Activated CD4-positive, alpha-beta memory T cell treated with anti-CD3 and anti-CD28 coated beads for 36 hours (primary cell): ENCODE measurements at places on chromosomes 11 and 22.

DNA sequence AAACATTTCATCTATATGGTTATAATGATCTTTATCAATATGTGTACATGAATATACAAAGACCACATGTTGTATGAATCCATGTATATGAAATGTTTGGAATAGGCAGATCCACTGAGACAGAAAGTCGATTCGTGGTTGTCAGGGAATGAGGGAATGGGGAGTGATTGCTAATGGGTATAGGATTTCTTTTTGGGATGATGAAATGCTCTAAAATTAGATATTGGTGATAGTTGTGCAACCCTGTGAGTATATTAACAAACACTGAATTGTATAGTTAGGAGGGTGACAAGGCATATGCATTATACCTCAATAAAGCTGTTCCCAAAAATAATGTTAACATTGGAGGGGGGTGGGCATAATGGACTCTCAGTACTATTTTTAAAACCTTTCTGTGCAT is 5.0 kb upstream of the PTPMT1 start:
- no peak overlapping the region for H3K4me3 ChIP-seq
- no peaks in the 10 kb centered on the region for H3K36me3 ChIP-seq
- H3K27ac ChIP-seq: no peak overlapping the region
- no peak for DNase-seq

DNA sequence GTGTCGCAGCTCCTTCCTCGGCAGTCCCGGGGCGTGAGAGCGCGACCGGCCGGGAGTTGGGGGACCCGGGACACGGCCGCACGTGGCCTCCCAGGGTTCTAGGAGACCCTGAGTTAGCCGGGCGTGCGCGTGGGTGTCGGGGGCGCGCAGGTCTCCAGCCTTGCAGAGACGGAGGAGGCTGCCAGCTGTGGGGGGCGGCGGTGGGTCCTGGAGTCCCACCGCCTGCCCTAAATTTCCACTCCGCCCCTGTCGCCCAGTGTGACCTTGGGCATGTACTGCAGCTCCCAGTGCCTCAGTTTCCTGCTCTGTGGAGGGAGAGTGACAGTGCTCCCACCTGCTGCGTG is 18.8 kb downstream of the RRP7A start:
- no peaks in the 10 kb centered on the region for H3K36me3 ChIP-seq
- H3K27me3 ChIP-seq: no peaks in the 10 kb centered on the region
- no peak overlapping the region for H3K4me3 ChIP-seq

GRCh38 chr11:20631519-20632168 is 32.2 kb downstream of the SLC6A5 start:
- no peak overlapping the region for H3K4me3 ChIP-seq
- peaks cover 2% of the 10 kb centered on the region for H3K27me3 ChIP-seq
- DNase-seq: no peak
- H3K4me1 ChIP-seq: no peaks in the 10 kb centered on the region
- H3K27ac ChIP-seq: no peak overlapping the region

GRCh38 chr22:43897751-43898261 is 6.0 kb upstream of the PNPLA5 start:
- H3K36me3 ChIP-seq: no peaks in the 10 kb centered on the region
- H3K4me1 ChIP-seq: no peaks in the 10 kb centered on the region
- H3K27me3 ChIP-seq: peaks cover 11% of the 10 kb centered on the region

DNA sequence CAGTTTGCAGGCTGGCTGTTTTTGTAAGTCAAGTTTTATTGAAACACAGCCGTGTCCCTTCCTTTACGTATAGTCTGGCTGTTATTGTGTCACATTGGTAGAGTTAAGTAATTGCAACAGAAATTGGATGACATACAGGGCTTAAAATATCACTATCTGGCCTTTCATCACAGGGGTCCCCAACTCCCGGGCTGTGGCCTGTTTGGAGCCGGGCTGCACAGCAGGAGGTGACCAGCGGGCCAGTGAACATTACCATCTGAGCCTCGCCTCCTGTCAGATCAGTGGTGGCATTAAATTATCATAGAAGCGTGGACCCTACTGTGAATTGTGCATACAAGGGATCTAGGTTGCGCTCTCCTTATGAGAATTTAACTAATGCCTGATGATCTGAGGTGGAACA is 31.7 kb downstream of the EXT2 start:
- no peaks in the 10 kb centered on the region for H3K27me3 ChIP-seq
- DNase-seq: no peak
- H3K36me3 ChIP-seq: peaks cover 49% of the 10 kb centered on the region
- H3K4me3 ChIP-seq: no peak overlapping the region

- no peak for DNase-seq
- no peaks in the 10 kb centered on the region for H3K27me3 ChIP-seq
- H3K4me3 ChIP-seq: no peak overlapping the region
- H3K27ac ChIP-seq: no peak overlapping the region
These were observed 300.6 kb upstream of the C11orf87 start for GRCh38 chr11:109121173-109121932.

GRCh38 chr11:102794382-102794781 is 3.6 kb downstream of the MMP1 start:
- H3K4me1 ChIP-seq: no peaks in the 10 kb centered on the region
- no peak overlapping the region for H3K27ac ChIP-seq
- DNase-seq: peak; percentile 23
- no peaks in the 10 kb centered on the region for H3K36me3 ChIP-seq

GRCh38 chr11:72225411-72225951 is 914 bp downstream of the INPPL1 start:
- H3K36me3 ChIP-seq: peaks cover 8% of the 10 kb centered on the region
- H3K27ac ChIP-seq: peak overlapping the region; percentile 77
- peaks cover 24% of the 10 kb centered on the region for H3K4me1 ChIP-seq
- H3K27me3 ChIP-seq: no peaks in the 10 kb centered on the region
- peak overlapping the region; percentile 79 for H3K4me3 ChIP-seq

GRCh38 chr11:48013269-48013901 is 33.0 kb downstream of the PTPRJ start:
- peak overlapping the region; percentile 96 for H3K27ac ChIP-seq
- H3K27me3 ChIP-seq: no peaks in the 10 kb centered on the region
- peak; percentile 86 for DNase-seq

GRCh38 chr11:8913961-8914660 is 3.1 kb downstream of the AKIP1 start:
- H3K4me1 ChIP-seq: peaks cover 28% of the 10 kb centered on the region
- H3K36me3 ChIP-seq: peaks cover 27% of the 10 kb centered on the region
- H3K27me3 ChIP-seq: no peaks in the 10 kb centered on the region
- peak overlapping the region; percentile 64 for H3K4me3 ChIP-seq
- DNase-seq: peak; percentile 53

GRCh38 chr11:765025-765801 is 12.1 kb downstream of the GATD1 start:
- H3K27ac ChIP-seq: peak overlapping the region; percentile 28
- H3K4me3 ChIP-seq: no peak overlapping the region
- H3K36me3 ChIP-seq: peaks cover 20% of the 10 kb centered on the region
- no peaks in the 10 kb centered on the region for H3K27me3 ChIP-seq
- peak; percentile 74 for DNase-seq

- no peaks in the 10 kb centered on the region for H3K4me1 ChIP-seq
- peaks cover 4% of the 10 kb centered on the region for H3K27me3 ChIP-seq
- DNase-seq: no peak
- H3K36me3 ChIP-seq: no peaks in the 10 kb centered on the region
- H3K27ac ChIP-seq: no peak overlapping the region
- H3K4me3 ChIP-seq: no peak overlapping the region
These were observed 38.1 kb upstream of the TSKU start for GRCh38 chr11:76745044-76745376.

DNA sequence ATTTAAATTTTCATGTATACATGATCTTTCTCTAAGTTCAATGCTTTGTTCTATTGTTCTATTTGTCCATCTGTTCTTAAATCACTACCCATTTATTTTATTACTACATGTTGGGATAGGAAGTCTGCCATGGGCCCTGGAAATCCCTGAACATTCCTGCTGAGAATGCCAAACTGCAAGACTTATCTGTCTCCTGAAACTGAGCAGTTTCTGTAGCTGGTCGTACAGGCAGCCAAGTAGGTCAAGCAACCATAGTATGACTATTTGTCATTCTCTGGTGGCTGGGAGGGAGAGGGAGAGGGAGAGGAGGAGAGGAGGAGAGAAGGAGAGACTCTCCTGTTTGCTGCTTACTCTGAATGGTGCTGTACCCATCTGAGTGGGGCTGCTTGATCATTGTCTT is 82.8 kb upstream of the SNX19 start:
- no peaks in the 10 kb centered on the region for H3K36me3 ChIP-seq
- DNase-seq: no peak
- H3K4me3 ChIP-seq: no peak overlapping the region
- H3K27me3 ChIP-seq: peaks cover 1% of the 10 kb centered on the region

DNA sequence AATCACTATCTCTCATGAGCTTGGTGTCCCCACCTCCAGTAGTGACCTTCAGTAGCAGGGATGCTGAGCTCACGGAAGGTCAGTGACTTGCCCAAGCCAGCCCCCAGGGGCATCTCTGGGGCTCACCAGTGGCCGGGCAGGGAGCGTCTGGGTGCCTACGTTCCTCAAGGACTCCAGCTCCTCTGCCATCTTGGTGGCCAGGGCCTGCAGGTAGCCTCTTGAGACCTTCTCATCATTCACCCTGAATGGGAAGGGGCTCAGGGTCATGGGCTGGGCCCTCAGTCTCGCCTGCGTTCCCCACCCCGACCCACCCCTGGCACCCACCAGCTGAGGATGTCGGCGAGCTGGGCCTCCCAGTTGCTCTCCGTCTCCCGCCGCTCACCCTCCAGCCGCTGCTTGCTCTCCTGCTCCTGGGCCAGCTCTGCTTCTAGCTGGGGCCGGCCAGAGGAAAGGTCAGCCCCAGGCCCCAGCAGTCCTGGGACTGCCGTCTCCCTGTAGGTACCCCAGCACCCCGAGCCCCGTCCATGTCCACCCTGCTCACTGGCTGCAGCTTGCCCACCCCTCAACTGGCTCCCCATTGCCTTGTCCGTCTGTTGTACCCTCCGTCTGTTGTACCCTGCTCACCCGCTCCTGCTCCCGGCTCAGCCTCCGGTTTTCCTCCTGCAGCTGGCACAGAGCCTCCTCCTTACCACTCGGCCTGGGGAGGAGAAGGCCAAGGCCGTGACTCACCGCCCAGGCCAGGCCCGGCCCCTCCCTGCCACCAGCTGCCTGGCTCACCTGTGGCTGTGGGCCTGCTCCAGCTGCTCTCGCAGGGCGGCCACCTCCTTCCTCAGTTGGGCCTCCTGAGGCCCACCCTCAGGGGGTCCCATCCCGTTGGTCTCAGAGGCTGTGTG is 9.5 kb downstream of the CDC42BPG start:
- no peak for DNase-seq
- no peak overlapping the region for H3K4me3 ChIP-seq
- H3K27me3 ChIP-seq: no peaks in the 10 kb centered on the region
- no peaks in the 10 kb centered on the region for H3K36me3 ChIP-seq
- no peaks in the 10 kb centered on the region for H3K4me1 ChIP-seq
- H3K27ac ChIP-seq: no peak overlapping the region

DNA sequence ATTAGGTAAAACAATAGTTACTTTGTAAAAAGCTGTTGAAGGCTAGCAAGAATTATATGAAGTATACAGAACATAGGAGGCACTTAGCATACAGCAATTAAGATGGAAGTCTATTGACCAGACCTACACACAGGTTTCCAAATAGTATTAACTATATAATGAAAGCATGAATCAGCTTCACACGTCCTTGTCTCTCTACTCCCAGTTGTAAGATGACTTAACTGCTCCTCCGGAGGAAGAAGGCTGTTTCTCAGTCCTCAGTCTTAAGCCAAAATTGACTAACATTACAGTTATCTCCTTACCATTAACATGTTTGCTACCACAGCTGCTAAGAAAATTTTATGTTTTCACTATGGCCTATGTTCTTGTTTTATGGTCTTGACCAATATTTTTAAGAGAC is 24.7 kb downstream of the SIK3 start:
- peaks cover 67% of the 10 kb centered on the region for H3K4me1 ChIP-seq
- DNase-seq: no peak
- H3K27ac ChIP-seq: peak overlapping the region; percentile 42
- no peak overlapping the region for H3K4me3 ChIP-seq

DNA sequence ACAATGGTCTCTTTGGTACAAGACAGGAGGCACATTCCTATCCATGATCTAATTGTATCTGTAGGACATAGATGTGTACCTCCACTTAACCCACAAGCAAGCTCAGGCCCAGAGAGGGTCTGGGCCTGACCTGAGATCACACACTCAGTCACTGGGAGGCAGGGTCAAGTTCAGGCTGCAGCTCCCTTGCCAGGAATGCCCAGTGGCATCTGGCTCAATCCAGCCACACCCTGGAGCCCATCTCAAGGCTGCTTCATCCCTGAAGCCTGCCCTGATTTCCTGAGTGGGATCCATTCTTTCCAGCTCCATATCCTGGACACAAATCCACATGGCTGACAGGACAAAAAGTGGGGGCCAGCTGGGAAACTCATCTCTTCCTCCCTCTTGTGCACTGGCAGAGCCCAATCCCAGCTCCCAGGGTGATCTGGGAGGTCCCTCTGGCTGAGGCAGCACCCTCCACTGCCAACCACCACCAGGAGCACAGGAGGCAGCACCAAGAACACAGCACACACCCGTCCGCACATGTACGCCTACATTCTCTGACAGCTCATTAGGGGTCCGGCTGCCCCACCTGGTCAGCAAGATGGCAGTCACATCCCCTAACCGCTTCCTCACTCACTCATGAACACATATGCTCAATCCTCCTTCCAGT is 39.2 kb upstream of the KLHL35 start:
- H3K27me3 ChIP-seq: no peaks in the 10 kb centered on the region
- H3K4me1 ChIP-seq: peaks cover 15% of the 10 kb centered on the region
- H3K27ac ChIP-seq: no peak overlapping the region
- DNase-seq: no peak
- H3K4me3 ChIP-seq: no peak overlapping the region
- H3K36me3 ChIP-seq: no peaks in the 10 kb centered on the region

- peaks cover 27% of the 10 kb centered on the region for H3K36me3 ChIP-seq
- peak overlapping the region; percentile 99 for H3K4me3 ChIP-seq
- H3K27me3 ChIP-seq: no peaks in the 10 kb centered on the region
- peaks cover 26% of the 10 kb centered on the region for H3K4me1 ChIP-seq
- DNase-seq: peak; percentile 92
- peak overlapping the region; percentile 93 for H3K27ac ChIP-seq
These were observed 6.4 kb downstream of the SNU13 start for GRCh38 chr22:41682033-41682807.

- H3K4me1 ChIP-seq: no peaks in the 10 kb centered on the region
- H3K27me3 ChIP-seq: peaks cover 2% of the 10 kb centered on the region
- DNase-seq: no peak
- no peak overlapping the region for H3K27ac ChIP-seq
- H3K4me3 ChIP-seq: no peak overlapping the region
These were observed 81.9 kb upstream of the HEPHL1 start for GRCh38 chr11:93939084-93939760.

DNA sequence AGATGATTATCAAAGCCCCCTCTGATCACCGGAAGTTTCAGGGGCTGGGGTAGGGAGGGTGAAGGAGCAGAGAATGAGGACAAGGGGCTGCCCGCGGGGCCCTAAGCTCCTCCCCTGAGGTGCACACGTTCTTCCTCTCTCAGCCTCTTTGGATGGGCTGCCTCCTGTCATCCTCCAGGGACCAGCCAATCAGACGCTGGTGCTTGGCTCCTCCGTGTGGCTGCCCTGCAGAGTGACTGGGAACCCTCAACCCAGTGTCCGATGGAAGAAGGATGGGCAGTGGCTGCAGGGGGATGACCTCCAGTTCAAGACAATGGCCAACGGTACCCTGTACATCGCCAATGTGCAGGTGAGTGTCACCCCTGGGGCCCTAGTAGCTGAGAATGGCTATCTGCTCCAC is 7.5 kb downstream of the ROBO3 start:
- H3K4me1 ChIP-seq: peaks cover 24% of the 10 kb centered on the region
- no peaks in the 10 kb centered on the region for H3K36me3 ChIP-seq
- DNase-seq: no peak
- peaks cover 43% of the 10 kb centered on the region for H3K27me3 ChIP-seq

- DNase-seq: peak; percentile 88
- H3K36me3 ChIP-seq: peaks cover 22% of the 10 kb centered on the region
- peak overlapping the region; percentile 74 for H3K4me3 ChIP-seq
- H3K27ac ChIP-seq: peak overlapping the region; percentile 45
These were observed 975 bp upstream of the MDK start for GRCh38 chr11:46380340-46381047.
